ENCODE measurements at places on chromosomes 6 and 20.

DNA sequence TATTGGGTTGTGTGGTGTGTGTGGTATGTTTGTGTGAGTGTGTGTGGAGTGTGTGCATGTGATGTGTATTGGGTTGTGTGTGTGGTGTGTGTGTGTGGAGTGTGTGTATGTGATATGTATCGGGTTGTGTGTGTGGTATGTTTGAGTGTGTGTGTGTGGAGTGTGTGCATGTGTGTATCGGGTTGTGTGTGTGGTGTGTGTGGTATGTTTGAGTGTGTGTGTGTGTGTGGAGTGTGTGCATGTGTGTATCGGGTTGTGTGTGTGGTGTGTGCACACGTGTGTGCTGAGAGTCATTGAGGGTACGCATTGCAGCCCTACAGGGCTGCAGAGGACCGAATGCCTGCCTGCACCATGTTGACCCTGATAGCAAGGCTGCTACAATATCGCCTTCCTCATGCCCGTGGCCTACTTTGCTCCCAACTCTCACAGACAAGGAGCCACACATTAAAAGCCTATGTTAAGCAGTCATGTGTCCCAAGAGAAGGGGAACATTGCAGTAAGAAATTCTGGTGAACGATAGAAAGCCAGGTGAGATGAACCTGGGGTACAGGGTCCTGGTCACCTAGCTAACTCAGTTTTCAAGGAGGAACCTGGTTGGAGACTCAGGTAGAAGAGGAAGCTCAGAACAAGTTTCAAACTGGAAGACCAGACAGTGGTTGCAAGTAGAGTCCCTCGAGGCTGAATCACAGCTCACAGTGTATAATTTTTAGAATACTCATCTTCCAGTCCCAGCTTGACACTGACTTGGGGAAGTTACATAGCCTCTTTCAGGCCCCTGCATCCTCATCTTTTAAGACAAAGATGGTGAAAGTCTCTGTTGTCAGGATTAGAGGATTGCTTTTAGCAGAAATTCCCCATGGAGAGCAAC, 45.7 kb upstream of the TMEM170B start:
- DNase-seq: no peak

DNA sequence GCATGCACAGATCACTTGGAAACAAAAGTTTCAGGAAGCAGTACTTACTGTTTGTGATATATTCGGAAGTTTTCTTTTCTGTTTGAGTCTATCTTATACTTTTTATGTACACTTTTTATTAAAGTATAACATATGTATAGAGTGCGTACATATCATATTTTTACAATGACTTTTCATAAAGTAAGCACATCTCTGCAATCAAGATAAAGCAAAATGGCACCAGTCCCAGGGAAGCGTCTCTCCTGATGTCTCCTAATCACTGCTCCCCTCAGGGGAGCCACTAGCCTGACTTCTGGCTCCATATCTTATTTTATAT, 26.3 kb downstream of the CDS2 start:
- no peak for DNase-seq

GRCh38 chr6:143952060-143952778, 55.8 kb downstream of the PLAGL1 start:
- no peak for DNase-seq

- DNase-seq: no peak
Observed at GRCh38 chr6:80154160-80154559, 47.7 kb downstream of the BCKDHB start.

GRCh38 chr6:107398001-107398400, 61.4 kb downstream of the PDSS2 start:
- DNase-seq: no peak

DNA sequence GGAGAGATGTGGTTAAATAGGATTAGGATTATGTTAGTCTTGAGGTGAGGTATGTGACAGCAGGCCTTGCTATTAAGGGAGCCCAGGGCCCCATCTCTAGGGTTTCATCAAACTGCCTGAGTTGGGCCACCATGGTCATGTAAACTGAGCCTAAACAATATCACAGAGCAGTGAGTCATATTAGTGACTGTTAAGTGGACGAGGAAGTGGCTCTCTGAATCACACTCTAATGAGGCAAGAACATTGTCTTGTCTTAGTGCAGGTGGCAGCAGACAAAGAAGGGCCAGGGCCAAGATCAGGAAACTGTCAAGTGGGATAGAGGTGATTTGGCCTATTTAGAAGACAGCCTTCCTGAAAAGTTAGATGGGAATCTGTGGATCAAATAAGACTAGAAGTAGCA, 23.1 kb downstream of the ENPP3 start:
- DNase-seq: no peak
